Suppressor macrophage (primary cell): ENCODE measurements at places on chromosomes 6 and 20.

GRCh38 chr20:56634307-56634706, 5.2 kb downstream of the TFAP2C start:
- DNase-seq: no peak

- no peak for DNase-seq
Measured at GRCh38 chr6:148508401-148509041, 165.9 kb downstream of the SASH1 start.

DNA sequence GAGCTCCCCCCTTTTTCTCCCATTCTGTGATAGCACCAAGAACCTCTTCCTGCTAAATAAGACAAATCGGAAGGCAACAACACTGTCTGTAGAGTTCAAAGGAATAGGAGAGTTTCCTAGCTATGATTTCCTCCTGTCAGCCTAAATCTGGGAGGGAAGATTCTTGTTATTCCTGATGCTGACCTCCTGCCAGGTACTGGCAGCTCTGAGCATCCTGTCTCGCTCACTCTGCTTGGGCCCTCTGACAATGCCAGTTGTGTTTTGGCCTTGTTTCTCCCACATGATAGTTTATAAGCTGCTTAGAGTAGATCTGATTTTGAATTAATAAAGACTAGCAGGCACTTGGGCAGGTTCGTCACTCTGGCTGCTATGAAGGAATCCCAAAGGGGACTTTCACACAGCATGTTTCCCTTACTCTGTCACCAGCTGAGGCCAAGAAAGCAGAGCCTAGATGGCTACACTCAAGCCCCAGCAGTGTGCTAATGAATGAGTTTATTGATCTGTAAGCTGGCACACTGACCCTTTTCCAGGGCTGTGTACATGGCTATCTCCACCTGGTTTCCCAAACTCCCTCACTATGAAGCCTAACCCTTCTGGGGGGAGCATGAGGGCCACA, 52.3 kb downstream of the UQCC1 start:
- DNase-seq: no peak

DNA sequence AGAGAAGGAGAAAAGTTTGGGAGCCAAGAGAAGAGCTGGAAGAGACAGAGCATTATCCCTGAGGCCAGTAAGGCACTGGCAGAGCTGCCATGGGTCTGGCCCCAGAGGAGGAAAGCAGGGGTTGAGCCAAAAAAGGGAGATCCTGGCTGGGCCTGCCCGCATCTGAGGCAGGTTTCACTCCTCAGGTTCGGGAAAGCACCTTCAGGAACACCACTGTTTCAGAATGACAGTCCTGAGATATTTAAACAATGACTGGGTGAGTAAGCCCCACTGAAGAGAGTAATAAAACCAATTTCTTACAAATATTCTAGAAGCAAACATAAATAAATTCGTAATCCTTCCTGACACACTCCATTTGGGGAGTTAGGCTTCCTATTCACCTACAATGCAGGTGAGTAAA, 152.2 kb downstream of the BACH2 start:
- no peak for DNase-seq

GRCh38 chr6:44072959-44073611, 54.2 kb downstream of the MRPL14 start:
- peak; percentile 92 for DNase-seq

GRCh38 chr6:129498950-129499842, 210.8 kb downstream of the ARHGAP18 start:
- DNase-seq: peak; percentile 73

- DNase-seq: no peak
Measured at GRCh38 chr6:157346373-157346772, 23.1 kb upstream of the TMEM242 start.

- DNase-seq: no peak
Measured at GRCh38 chr6:129094147-129094546, 211.2 kb downstream of the LAMA2 start.

GRCh38 chr6:36641543-36641942, 37.0 kb upstream of the CDKN1A start:
- no peak for DNase-seq

GRCh38 chr6:33686225-33686924, 25.1 kb downstream of the UQCC2 start:
- DNase-seq: no peak

DNA sequence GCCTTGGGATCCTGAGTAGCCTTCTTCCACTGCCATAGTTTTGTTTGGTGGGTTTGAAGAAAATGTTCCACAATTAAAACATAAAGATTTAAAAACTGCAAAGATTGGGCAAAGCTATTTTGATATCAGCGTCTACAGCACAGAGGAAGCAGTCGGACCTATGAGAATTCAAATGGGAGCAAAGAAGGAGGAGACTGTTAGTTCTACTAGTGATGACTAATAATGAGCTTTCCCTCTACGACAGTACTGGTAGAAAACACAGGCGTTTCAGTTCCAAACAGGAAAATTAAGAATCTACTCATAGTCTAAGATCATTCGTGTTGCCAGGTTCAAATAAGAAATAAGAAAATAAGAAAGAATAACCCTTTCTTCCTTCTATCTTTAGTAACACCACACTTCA, 121.2 kb downstream of the INSM1 start:
- DNase-seq: no peak

GRCh38 chr20:57251344-57251743, 15.1 kb downstream of the BMP7 start:
- DNase-seq: no peak

DNA sequence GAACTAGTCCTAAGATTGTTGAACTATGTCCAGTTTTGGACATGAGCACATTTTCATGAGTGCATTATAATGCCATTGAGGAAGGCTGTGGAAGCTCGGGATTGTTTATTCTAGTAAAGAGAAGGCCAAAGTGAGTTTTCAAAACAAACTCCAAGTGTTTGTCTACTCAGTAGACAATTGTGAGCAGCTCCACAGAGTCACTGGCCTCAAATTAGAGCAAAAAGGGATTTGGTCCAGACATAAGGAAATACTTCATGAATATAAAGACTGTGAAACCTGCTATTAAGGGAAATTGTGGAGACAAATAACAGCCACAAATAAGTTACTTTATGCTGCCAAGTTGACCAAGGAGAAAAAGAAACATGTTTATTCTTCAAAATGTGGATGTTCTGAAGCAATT, 42.6 kb upstream of the PREP start:
- DNase-seq: no peak

DNA sequence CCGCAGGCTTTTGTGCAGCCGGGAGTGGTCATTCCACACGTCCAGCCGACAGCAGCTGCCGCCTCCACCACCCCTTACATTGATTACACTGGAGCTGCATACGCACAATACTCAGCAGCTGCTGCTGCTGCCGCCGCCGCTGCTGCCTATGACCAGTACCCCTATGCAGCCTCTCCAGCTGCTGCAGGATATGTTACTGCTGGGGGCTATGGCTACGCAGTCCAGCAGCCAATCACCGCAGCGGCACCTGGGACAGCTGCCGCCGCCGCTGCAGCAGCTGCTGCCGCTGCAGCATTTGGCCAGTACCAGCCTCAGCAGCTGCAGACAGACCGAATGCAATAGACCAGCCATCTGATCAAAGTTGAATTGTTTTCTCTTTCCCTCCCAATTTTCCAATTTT, 10.6 kb downstream of the RBM24 start:
- DNase-seq: no peak
